ENCODE measurements at places on chromosomes 6 and 20.

DNA sequence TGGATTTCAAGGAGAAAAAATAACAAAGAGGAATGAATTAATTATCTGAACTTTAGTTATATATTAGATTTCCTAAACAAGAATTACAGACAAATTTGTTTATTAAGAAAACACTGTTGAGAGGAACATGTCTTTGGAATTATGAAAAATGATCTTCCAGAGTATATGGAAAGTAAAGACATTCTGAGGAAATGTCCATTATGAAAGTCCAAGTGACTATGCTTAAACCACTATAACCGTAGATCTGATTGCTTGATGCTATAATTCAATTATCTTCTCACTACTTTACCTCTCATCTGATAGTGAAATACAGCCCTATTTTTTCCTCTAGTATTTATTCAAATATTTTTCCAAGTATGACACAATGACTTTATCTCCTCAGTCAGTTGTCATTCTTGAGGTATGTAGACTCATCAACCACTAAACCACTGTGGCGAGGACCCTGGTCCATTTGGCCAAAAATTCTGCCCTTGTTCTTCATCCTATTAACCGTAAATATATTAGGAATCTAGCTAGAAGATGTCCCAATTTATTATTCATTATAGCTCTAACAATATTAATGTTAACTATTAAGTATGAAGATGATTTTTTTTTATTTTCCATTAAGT, 37.3 kb upstream of the AHI1 start:
- DNase-seq: no peak

- DNase-seq: no peak
Observed at GRCh38 chr6:118869350-118869749, 24.6 kb upstream of the ASF1A start.

GRCh38 chr6:169984181-169985120, 233.0 kb downstream of the ERMARD start:
- no peak for DNase-seq

DNA sequence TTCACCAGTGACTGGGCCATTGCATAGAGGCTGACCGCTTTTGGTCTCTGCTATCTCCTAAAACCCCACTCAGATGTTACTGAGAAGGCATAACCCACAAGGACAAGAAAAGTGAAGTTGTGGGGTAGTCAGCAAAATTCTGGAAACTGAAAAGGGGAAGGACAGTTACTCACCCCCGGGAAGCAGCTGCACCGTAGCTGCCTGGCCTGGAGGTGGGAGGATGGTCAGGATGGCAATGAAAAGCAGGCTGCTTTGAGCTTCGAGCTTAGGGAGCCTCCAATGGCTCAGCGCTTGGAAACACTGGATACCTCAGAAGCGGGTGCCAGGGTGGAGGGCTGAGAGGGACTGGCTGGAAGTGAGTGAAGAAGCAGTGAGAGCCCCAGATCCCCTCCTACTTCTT, 56.0 kb downstream of the KCNK5 start:
- DNase-seq: peak; percentile 80

GRCh38 chr20:48616481-48616880, 211.3 kb downstream of the PREX1 start:
- DNase-seq: no peak

DNA sequence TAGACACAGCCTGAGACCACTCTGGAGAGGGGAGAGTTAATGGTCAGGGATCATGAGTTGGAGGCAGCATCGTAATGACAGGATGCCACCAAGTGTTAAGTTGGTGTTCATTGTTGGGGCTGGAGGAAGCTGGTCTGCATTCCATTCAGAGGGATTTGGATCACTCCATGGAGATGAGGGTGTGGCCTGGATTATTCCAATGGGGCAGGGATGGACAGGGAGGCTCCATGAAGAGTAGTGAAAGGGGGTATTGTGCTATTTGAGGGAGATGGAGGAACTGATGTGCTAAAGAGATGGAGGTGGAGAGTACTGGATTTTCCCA, 1.1 kb downstream of the SAPCD1 start:
- DNase-seq: no peak

GRCh38 chr6:46521464-46521971, 30.3 kb upstream of the RCAN2 start:
- DNase-seq: no peak

GRCh38 chr20:1204113-1204512, 859 bp downstream of the C20orf202 start:
- peak; percentile 23 for DNase-seq

DNA sequence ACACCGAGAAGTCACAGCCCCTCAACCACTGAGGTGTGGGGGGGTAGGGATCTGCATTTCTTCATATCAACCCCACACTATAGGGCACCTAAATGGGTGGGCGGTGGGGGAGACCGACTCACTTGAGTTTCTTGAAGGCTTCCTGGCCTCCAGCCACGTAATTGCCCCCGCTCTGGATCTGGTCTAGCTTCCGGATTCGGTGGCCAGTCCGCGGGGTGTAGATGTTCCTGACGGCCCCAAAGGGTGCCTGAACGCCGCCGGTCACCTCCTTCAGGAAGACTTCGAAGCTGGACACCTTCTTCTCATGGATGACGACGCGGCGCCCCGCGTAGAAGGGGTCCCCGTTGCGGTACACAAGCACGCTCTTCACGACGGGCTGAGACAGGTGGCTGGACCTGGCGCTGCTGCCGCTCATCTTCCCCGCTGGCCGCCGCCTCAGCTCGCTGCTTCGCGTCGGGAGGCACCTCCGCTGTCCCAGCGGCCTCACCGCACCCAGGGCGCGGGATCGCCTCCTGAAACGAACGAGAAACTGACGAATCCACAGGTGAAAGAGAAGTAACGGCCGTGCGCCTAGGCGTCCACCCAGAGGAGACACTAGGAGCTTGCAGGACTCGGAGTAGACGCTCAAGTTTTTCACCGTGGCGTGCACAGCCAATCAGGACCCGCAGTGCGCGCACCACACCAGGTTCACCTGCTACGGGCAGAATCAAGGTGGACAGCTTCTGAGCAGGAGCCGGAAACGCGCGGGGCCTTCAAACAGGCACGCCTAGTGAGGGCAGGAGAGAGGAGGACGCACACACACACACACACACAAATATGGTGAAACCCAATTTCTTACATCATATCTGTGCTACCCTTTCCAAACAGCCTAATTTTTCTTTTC, at the start of gene DCDC2:
DCDC2 (minus strand) TSS at position 724 of the 883 bp plus-strand sequence; CDS start at position 415, 309 bp downstream.
- peak; percentile 42 for DNase-seq

DNA sequence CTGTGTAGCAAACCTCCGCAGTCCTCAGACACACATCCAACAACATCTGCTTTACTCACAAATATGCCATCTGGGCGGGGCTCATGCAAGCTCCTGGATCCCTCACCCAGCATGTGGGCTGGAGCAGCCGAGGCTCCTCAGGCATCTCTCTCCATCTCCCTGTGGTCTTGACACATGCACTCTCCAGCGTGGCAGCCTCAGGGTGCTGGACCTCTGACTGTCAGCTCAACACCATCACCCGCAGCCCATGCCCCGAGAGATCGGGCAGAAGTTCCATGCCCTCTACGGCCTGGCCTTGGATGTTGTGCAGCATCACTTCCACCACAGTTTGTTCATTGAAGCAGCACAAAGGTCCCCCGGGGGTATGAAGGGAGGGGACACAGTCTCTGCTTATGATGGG, 32.6 kb upstream of the CD93 start:
- no peak for DNase-seq
